Body of pancreas (tissue), 4 donors: ENCODE measurements at places on chromosomes 4 and X.
A peak's percentile ranks its signal among the peaks of the same experiment; 100 is the strongest.

GRCh38 chr4:76484654-76485053 is 49.6 kb downstream of the SHROOM3 start:
- DNase-seq = no peak

DNA sequence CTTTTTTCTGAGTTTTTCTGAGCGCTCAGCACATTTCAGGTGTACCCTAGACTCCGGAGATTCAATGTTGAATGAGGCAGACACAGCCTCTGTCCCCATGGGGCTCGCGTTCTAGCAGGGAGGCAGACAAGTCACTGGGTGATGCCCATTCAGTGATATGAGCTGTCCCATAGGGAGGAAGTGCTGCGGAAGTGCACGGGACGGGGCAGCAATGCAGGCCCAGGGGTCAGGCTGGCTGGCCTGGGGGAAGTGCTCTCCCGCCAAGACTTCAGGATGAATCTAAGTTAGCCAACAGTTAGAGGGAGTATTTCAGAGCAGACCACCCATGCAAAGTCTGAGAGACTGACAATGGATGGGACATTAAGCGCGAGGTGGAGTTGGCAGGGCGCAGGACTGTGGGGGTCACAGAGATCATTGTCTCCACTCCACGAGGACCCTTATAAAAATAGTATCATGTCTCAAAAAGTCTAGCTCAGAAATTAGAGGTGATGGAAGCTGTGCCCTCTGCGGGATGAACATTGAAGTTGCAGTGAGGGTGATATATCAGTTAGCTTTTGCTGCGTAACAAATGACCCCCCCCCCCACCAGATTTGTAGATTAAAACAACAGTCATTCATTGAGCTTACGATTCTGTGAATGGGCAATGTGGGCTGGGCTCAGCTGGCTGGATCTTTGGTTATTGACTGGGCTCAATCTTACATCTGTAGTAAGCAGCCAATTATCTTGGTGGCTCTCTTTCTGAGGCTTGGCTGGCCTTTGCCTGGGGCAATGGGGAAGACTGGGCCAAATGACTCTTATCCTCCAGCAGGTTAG is 16.4 kb downstream of the PSAPL1 start:
- no peak for DNase-seq

GRCh38 chr4:185902654-185903053 is 90.7 kb upstream of the SORBS2 start:
- peak; percentile 23 for DNase-seq

- no peak for DNase-seq
Measured at GRCh38 chr4:143405075-143405730, 68.5 kb downstream of the GAB1 start.

DNA sequence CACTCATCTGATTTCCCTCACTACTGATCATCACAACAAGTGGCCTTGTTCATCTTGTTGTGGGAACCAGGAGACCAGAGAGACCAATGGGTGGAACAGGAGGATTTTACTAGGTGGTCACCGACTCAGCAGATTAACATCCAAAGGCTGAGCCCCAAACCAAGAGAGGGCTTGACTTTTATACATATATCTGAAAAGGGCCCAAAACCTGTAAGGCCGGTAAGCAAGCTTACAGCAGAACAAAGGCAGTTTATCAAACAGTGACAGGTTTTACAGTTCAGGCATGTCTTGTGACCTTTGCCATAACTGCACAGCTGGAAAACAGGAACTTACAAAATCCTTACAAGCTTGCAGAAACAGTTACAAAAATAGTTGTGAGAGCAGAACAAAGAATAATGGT is 195.9 kb downstream of the OR13H1 start:
- no peak for DNase-seq

DNA sequence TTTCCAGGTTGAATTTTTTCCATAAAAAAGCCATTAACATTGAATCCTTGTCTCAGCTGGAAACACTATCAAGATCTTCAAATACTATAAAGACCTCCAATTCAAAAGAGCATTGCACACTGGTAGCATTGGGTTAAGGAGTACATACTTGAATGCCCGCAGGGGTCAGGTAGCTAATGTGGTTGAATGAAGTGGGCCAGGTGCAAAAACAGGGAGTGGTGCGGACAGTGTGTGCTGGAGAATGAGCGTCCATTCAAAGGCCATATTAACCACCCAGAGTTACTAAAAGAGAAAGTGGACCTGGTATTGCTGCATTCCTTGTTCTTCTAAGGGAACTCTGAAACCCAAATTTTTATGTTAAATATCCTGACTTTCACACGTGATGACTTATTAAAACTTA is 91.6 kb downstream of the NYX start:
- DNase-seq = no peak

DNA sequence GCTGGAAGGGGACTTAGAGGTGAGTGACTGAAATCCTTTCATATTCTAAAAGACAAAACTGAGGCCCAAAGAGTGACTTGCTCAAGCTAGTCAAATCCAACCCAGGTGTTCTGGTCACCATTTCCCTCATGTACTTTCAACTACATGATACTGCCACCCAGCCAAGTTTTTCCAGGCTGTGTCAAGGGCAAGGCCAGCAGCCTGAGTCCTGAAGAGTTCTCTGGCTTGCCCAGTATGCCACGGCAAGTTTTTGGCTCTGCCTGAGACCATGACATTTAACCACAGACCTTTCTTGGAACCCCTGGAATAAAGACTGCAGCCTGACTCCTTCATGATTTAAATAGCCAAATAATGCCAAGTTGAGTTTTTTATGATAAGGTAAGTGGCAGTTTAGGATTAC is 10.7 kb upstream of the TMEM164 start:
- peak; percentile 50 for DNase-seq

GRCh38 chrX:131901546-131901945 is 121.6 kb upstream of the STK26 start:
- no peak for DNase-seq

- DNase-seq = no peak
Measured at GRCh38 chrX:31589503-31589902, 517.7 kb upstream of the FTHL17 start.

DNA sequence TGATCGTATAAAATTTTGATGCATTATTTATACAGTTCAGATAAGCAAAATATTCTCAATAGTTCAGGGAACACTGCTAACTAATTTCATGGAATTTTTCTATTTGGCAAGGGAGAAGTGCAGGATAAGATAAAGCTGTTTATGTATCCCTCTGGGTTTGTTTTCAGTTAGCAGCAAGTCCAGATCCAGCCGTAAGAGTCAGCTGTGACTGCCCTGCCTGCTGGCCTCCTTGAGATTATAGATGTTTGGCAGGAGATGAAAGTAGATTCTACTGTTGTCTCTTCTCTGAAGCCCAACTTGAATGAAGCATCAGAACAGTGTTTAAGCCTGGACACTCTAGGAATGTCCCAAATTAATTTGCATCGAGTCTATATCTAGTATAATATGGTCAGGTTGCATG is 29.5 kb downstream of the ANTXR2 start:
- DNase-seq = no peak

- no peak for DNase-seq
Measured at GRCh38 chr4:106587558-106587957, 219.0 kb upstream of the GIMD1 start.

DNA sequence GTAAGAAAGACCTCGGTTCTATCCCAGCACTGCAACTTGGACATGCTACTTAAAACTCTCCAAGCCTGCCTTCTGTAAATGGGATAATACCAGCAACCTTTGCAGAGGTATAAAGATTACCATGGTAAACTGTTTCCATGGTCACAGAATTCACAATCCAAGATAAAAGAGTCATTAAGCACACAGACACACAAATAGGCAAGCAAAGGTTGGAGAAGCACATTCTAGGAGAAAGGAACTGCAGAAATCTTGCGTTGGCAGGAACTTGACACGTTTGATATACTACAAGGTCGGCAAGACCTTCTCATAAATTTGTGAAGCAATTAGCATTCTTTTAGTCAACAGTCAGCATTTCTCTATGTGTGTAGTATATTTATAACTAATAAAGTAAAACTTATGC is 12.3 kb upstream of the CHRNA9 start:
- DNase-seq = no peak
